ENCODE measurements at places on chromosomes 2 and 18. TPM values are rescaled to one million over a fixed set of nuclear protein-coding genes. Genes with fewer than 3 reads are reported as not detected.

DNA sequence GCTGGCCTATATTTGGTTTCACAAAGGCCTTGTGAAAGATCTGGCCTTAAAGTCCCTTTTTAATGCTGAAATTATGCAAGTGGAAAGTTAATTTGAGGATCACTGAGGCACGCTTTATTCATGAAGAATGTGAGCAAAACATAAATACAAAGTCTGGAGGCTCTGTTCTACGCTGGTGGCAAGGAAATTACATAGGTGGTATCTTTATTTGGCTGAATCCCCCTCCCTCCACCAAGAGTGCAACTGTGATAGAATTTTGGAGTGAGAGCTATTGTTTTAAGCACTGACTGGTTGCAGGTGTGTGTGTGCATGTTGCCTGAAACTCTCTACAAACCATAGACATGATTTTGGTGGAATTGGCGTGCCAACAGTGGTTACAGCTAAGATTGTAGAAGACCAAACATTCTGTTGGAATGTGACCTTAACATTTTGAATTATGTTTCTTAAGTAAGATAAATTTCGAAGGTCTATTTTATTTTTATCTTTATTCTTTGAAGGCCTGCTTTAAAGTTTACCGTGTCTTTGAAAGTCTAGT is 114.3 kb downstream of the SPTBN1 start:
- H3K4me3 ChIP-seq = no peak overlapping the region
- peaks cover 51% of the 10 kb centered on the region for H3K4me1 ChIP-seq
- H3K27me3 ChIP-seq = no peaks in the 10 kb centered on the region
- no peak for DNase-seq

DNA sequence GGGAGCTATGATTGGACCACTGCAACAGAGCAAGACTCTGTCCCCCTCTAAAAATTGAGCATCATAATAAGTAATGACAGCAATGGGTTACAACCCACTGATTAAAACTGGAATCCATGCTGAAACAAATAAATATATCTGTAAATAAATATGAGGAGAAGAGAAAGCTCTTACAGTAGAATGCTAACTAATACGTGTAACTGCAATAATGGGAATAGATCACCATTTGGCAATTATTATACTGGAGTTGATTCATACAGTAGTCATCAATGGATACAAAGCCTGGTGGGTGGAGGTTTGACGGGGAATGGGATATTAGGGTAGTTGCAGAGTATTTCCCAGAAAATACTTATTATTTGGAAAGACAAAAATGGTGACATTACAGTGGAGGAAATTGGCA is 6.1 kb upstream of the INO80B start:
- no peaks in the 10 kb centered on the region for H3K36me3 ChIP-seq
- H3K4me1 ChIP-seq = no peaks in the 10 kb centered on the region
- peaks cover 2% of the 10 kb centered on the region for H3K27me3 ChIP-seq
- H3K4me3 ChIP-seq = no peak overlapping the region
- no peak for DNase-seq

GALNT3 gene
- total RNA-seq = not detected

DNA sequence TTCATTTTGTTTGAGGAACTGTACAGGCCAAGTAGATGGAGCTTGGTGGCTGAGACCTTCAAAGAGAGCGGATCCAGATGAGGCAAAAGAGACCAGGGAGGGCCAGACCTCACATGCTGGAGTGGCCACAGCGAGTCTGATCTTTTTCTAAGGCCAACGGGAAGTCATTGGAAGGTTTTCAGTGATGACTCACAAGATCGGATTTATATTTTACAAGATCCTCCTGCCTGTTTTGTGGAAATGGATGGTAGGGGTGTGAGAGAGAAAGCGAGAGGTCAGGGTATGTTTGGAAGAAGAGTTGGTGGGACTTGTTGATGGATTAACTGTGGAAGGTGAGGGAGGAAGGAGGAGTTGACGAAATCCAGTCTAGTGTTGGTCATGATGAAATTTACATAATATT is 44.6 kb upstream of the TUBA3D start:
- no peak overlapping the region for H3K27ac ChIP-seq
- DNase-seq = no peak
- H3K4me3 ChIP-seq = no peak overlapping the region
- H3K4me1 ChIP-seq = no peaks in the 10 kb centered on the region

DNA sequence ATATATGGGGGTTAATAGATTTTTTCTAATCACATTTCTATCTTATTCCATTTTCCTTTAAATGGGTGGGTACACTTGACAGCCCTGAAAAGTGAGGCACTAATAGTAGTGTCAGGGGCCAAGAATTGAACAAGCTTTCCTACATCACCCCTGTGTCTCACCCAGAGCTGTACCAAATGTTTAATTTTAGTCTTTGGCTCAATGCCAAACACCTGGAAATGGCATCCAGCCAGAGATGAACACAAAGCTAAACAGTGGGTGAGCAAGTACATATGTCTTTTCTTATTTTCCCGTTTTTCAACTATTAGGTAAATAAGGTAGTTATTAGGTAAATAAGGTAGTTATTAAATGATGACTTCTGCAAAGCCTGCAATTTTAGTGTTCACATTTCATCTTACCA is 276.3 kb upstream of the ERBB4 start:
- no peak overlapping the region for H3K4me3 ChIP-seq
- no peaks in the 10 kb centered on the region for H3K36me3 ChIP-seq
- peaks cover 6% of the 10 kb centered on the region for H3K4me1 ChIP-seq
- DNase-seq = no peak
- H3K27me3 ChIP-seq = no peaks in the 10 kb centered on the region

DNA sequence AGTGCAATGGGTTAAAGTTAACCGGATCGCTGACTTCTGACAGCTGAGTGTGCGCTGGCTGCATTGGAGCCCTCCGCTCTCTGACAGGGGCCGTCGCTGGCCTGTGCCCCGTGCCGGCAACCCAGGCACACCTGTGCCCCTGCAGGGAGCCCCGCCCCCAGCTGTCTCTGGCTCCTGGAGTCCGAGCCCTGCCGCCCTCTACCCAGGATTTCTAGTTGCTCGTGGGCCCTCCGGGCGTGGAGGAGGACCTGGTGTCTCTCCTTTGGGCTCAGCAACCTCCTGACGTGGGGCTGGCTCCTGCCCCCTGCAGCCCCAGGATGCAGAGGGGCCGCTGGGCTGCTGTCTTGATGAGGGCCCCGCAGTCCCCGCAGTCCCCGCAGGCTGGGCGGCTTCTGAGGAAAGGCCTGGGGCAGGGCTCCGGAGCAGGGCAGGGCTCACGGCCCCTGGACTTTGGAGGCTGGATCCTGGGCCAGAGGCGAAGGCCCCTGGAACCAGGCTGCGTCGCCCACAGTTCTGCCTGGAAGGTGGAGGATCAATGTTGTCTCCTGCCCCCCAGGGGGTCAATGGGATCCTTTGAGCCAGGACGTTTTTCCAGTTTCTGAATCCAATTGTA is 172.8 kb downstream of the RNF144A start:
- no peaks in the 10 kb centered on the region for H3K36me3 ChIP-seq
- H3K27me3 ChIP-seq = no peaks in the 10 kb centered on the region
- no peaks in the 10 kb centered on the region for H3K4me1 ChIP-seq
- no peak for DNase-seq
- no peak overlapping the region for H3K4me3 ChIP-seq
- H3K27ac ChIP-seq = no peak overlapping the region

GRCh38 chr2:205665791-205666190 is 16.5 kb upstream of the NRP2 start:
- no peak for DNase-seq
- no peak overlapping the region for H3K4me3 ChIP-seq
- H3K36me3 ChIP-seq = no peaks in the 10 kb centered on the region
- H3K4me1 ChIP-seq = peaks cover 4% of the 10 kb centered on the region
- no peak overlapping the region for H3K27ac ChIP-seq

DNA sequence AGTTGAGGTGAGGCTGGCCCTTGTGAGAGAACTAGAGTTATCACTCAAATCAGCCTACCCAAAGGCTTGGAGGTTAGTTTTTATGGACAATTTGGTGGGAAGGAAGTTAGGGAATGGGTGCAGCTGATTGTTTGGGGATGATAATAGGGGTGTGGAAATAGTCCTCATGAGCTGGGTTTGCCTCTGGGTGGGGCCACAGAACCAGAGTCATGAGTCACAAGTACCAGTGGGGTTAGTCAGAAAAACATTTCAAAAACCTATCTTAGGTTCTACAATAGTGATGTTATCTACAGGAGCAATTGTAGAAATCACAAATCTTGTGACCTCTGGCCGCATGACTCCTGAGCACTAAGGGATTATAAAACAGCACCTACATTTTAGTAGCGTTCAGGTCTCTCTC is 630.1 kb upstream of the PIK3C3 start:
- H3K36me3 ChIP-seq = no peaks in the 10 kb centered on the region
- H3K4me3 ChIP-seq = no peak overlapping the region
- no peaks in the 10 kb centered on the region for H3K4me1 ChIP-seq
- H3K27me3 ChIP-seq = no peaks in the 10 kb centered on the region
- DNase-seq = no peak

- no peak overlapping the region for H3K27ac ChIP-seq
- H3K27me3 ChIP-seq = no peaks in the 10 kb centered on the region
- peaks cover 21% of the 10 kb centered on the region for H3K4me1 ChIP-seq
- no peaks in the 10 kb centered on the region for H3K36me3 ChIP-seq
These were observed 174.7 kb downstream of the ANAPC1 start for GRCh38 chr2:111709321-111709720.

DNA sequence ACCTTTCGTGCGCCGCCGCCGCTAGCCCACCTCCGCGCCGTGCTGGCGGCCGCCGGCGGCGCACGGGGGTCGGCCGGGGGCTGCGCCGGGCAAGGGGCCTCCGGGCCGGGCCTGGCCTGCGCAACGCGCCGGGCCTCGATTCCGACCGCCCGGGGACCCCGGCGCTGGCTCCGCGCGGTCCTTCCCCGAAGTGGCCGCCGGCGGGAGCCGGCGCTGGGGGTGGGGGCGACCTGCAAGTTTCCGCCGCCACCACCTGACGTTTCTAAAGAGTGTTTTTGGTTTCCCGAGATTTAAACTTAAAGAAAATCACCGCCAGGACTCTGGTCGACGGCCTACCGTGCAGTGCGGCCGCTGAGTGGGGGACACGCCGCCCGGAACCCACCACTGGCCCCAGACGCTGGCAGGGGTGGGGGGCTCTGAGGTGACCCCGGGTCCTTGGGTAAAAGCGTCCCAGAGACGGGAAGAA is 3.8 kb upstream of the GATA6 start:
- H3K4me1 ChIP-seq = peaks cover 7% of the 10 kb centered on the region
- H3K4me3 ChIP-seq = no peak overlapping the region
- no peak for DNase-seq
- H3K36me3 ChIP-seq = no peaks in the 10 kb centered on the region
- peaks cover 47% of the 10 kb centered on the region for H3K27me3 ChIP-seq

DNA sequence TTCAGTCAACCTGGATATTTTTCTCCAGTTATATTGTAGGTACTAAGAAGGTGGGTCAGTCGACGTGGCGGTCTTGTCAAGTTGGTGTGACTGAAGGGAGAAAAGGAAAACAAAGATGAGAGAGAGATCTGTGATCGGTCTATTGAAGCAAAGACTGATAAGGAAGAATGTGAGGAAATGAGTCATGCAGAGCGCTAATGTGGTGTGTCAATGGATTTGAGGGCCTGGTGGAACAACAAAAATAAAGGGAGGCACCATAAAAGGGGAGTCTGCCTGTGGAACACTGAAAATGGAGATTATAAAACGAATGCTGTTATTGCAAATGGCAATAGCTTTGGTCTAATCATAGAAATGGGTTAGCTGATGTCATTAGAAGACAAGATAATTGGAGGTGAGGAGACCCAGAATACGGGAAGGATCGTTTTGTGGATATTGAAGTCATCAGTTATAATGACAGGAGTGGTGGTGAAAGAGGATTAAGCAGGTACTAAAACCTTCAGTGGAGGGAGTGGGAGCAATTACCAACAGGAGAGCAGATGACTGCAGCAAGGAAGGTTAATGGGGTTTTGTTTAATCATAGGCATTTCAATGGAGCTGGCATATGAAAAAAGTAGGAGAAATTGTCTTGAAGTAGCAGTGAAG is 599.1 kb upstream of the FSHR start:
- no peak overlapping the region for H3K27ac ChIP-seq
- DNase-seq = no peak
- no peaks in the 10 kb centered on the region for H3K27me3 ChIP-seq
- H3K4me1 ChIP-seq = no peaks in the 10 kb centered on the region
- H3K4me3 ChIP-seq = no peak overlapping the region

- no peaks in the 10 kb centered on the region for H3K27me3 ChIP-seq
- no peaks in the 10 kb centered on the region for H3K4me1 ChIP-seq
- no peak for DNase-seq
- H3K4me3 ChIP-seq = no peak overlapping the region
These were observed 143.1 kb downstream of the KCTD1 start for GRCh38 chr18:26405190-26405801.

GRCh38 chr2:70706026-70706795 is 61.8 kb downstream of the ADD2 start:
- DNase-seq = no peak
- H3K27ac ChIP-seq = no peak overlapping the region
- H3K4me1 ChIP-seq = no peaks in the 10 kb centered on the region

DNA sequence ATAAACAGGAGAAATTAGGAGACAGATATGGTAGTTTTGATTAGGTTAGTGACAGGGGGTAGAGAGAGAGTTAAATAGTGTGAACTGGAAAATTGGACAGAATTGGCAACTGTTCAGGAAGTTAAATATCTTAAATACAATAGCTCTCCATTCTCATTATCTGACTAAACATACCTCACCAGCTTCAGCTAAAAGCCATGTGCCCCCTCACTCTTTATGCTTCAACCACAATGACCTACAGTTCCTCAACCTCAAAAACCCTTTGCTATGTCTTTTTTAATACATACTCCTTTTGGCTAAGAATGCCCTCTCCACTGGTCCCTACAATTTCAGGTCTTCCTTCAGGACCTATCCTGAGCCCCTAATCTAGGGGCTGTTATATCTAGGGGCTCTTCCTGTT is 740.2 kb upstream of the ZEB2 start:
- no peaks in the 10 kb centered on the region for H3K4me1 ChIP-seq
- DNase-seq = no peak
- no peak overlapping the region for H3K4me3 ChIP-seq
- H3K27ac ChIP-seq = no peak overlapping the region
- no peaks in the 10 kb centered on the region for H3K27me3 ChIP-seq

DNA sequence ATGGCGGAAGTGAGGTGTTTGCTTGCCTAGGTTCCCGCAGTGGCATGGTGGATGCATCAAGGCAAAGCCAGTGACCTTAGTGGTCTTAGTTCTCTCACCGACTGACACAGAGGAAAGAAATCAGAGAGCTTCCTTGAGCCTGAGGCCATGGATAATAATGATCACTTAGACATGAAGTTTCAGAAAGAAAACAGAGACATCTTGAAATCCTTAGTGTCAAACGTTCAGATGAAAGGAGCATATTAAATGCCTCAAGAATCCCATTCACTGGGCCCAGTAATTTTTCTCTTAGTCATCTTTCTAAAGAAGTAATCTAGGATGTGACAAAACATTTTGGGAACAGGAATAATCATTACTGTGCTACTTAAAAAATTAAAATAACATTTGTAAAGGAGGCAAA is 35.2 kb downstream of the COPS8 start:
- no peak overlapping the region for H3K4me3 ChIP-seq
- no peaks in the 10 kb centered on the region for H3K4me1 ChIP-seq
- H3K27me3 ChIP-seq = no peaks in the 10 kb centered on the region
- H3K36me3 ChIP-seq = no peaks in the 10 kb centered on the region
- DNase-seq = no peak

TMEFF2 gene
- not detected for total RNA-seq

CRYGC gene
- total RNA-seq = not detected

- no peak overlapping the region for H3K4me3 ChIP-seq
- H3K27ac ChIP-seq = no peak overlapping the region
- no peaks in the 10 kb centered on the region for H3K4me1 ChIP-seq
- DNase-seq = no peak
These were observed 226.7 kb downstream of the ARHGAP15 start for GRCh38 chr2:143355870-143356269.

RMND5A gene
- 87.8 TPM for total RNA-seq
